Ovary (tissue), 10 donors: ENCODE measurements at places on chromosomes 6 and 20. TPM values are rescaled to one million over a fixed set of nuclear protein-coding genes. Genes with fewer than 3 reads are reported as not detected.

PMEPA1 gene
- 6.9 TPM for total RNA-seq

OPRM1 gene
- not detected for total RNA-seq

- no peak overlapping the region for H3K27ac ChIP-seq
- no peaks in the 10 kb centered on the region for H3K27me3 ChIP-seq
- no peak for DNase-seq
- H3K36me3 ChIP-seq, result no peaks in the 10 kb centered on the region
- H3K4me1 ChIP-seq, result no peaks in the 10 kb centered on the region
Observed at GRCh38 chr6:51387907-51388306, 569.2 kb downstream of the TFAP2B start.

GRCh38 chr20:44465001-44465560 lies 10.6 kb upstream of the TTPAL start:
- H3K4me1 ChIP-seq, result no peaks in the 10 kb centered on the region
- DNase-seq, result no peak
- no peaks in the 10 kb centered on the region for H3K27me3 ChIP-seq
- H3K36me3 ChIP-seq, result no peaks in the 10 kb centered on the region

DNA sequence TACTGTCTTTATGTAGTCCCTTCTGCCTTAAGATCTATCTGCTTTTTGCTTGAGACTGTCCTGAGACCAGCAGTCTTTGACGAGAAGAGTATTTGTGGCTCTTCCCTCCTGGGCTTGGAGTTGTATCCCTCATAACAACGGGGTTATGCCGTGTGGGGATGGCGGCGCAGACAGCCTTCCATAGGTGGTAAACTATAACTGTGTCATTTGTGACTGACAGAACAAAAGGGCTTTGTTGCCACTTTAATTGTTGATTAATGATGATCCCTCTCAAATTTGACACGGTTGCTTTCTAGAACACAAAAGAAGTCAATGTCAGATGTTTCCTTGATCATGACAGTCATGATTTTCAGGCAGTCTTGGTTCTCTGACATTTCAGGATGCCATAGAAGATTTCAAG lies 196.6 kb downstream of the JARID2 start:
- H3K4me1 ChIP-seq, result peaks cover 13% of the 10 kb centered on the region
- no peak overlapping the region for H3K4me3 ChIP-seq
- no peak for DNase-seq
- H3K36me3 ChIP-seq, result no peaks in the 10 kb centered on the region
- H3K27ac ChIP-seq, result peak overlapping the region; percentile 16

GRCh38 chr6:53398247-53399026 lies 49.7 kb upstream of the ELOVL5 start:
- H3K4me3 ChIP-seq, result no peak overlapping the region
- H3K36me3 ChIP-seq, result no peaks in the 10 kb centered on the region
- no peak for DNase-seq
- no peaks in the 10 kb centered on the region for H3K4me1 ChIP-seq

- no peak for DNase-seq
- no peaks in the 10 kb centered on the region for H3K36me3 ChIP-seq
- no peaks in the 10 kb centered on the region for H3K27me3 ChIP-seq
Observed at GRCh38 chr20:19888269-19888671, 128.9 kb upstream of the NAA20 start.

- H3K27ac ChIP-seq, result no peak overlapping the region
- no peak overlapping the region for H3K4me3 ChIP-seq
- H3K4me1 ChIP-seq, result no peaks in the 10 kb centered on the region
- H3K36me3 ChIP-seq, result no peaks in the 10 kb centered on the region
Observed at GRCh38 chr6:17466707-17467106, 73.3 kb downstream of the CAP2 start.

GRCh38 chr6:116057766-116058165 lies 2.9 kb downstream of the FRK start:
- no peak overlapping the region for H3K4me3 ChIP-seq
- no peak overlapping the region for H3K27ac ChIP-seq
- no peak for DNase-seq
- no peaks in the 10 kb centered on the region for H3K36me3 ChIP-seq
- no peaks in the 10 kb centered on the region for H3K4me1 ChIP-seq
